ENCODE measurements at places on chromosomes 5 and 9. TPM values are rescaled to one million over a fixed set of nuclear protein-coding genes. Genes with fewer than 3 reads are reported as not detected.

GRCh38 chr9:105421154-105421553 lies 26.7 kb upstream of the FSD1L start:
- DNase-seq = no peak

- DNase-seq = no peak
Observed at GRCh38 chr5:69006030-69006429, 87.8 kb upstream of the SLC30A5 start.

GRCh38 chr5:32290922-32291321 lies 21.8 kb downstream of the MTMR12 start:
- DNase-seq = no peak

DNA sequence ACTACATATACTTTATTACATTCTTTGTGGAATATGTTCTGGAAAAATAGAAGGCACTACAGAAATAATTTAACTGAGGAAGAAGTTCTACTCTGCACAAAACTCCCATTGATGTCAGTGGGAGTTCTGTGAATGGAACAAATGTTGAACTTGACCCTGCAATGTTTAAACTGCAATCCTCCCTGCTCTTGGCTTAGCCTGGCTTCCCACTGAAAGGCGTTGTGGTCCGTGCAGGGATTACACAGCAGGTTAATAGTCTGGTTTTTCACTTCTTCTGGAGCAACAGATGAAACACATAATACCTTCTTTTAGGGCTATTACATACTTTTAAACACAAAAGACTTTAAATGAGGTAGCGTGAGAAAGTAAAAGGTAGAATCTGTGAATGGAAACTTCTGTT lies 12.9 kb upstream of the ERBIN start:
- no peak for DNase-seq

- no peak for DNase-seq
Observed at GRCh38 chr9:135413461-135413860, 66.1 kb upstream of the PPP1R26 start.

AQP7 gene
- total RNA-seq = not detected

SPATA31E1 gene
- not detected for total RNA-seq

DNA sequence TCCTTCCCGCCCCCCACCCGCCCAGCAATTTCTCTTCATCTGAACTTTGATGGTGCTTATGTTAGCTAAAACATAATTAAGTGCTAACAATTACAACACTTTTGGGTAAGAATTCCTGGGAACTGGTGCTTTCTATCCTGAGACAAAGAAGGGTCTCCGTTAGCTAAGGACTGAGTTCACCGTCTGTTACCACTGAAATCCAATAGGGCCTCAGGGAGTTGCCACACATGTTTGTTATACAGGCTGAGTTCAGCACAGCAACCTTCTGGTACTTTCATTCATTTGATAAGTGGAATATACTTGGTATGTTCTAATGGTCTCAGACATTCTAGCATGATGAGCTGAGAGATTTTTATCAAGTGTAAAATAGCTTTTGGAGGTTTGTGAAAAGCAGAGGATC lies 437.9 kb downstream of the EFNA5 start:
- DNase-seq = no peak

DNA sequence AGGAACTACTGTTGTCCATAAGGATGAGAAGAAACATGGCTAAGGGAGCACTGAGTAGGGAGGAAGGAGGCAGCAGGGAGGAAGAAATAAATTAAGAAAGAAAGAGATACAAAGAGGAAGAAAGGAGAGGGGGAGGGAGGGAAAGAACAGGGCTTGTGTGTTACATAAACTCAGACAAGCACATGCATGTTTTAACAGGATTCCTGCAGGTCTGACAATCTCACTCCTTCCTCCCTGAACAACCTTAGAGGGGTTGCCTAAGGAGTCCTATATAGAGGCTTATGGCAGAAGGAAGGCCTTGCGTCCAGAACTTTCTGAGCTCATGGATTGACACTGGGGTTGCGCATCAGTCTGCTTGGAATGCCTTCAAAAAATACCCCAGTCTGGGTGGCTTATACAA lies 4.2 kb upstream of the KCNIP1 start:
- no peak for DNase-seq

- peak; percentile 20 for DNase-seq
Observed at GRCh38 chr5:52690236-52690768, 97.4 kb upstream of the ITGA1 start.

NRG2 gene
- total RNA-seq = 0.17 TPM
